Pons (tissue), 1 donor: ENCODE measurements at places on chromosomes 3 and 15.

- no peak for DNase-seq
These were observed 337.5 kb downstream of the GAP43 start for GRCh38 chr3:115960799-115961198.

- no peak for DNase-seq
These were observed 546.5 kb downstream of the EDEM1 start for GRCh38 chr3:5733995-5734394.

DNA sequence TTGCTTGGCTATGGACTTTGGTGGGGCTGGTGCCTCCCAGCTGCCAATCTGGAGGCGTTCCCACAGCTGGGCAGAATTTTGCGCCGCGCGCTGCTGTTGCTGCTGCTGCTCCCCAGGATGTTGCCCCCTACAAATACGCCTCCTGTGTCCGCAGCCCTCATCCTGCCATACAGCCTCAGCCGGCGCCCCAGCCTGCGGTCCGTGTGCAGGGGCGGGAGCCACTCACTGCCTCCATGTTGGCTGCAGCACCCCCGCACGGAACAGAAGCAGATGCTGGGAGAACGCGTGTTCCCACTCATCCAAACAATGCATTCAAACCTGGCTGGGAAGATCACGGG is 197.7 kb upstream of the MCTP2 start:
- no peak for DNase-seq

DNA sequence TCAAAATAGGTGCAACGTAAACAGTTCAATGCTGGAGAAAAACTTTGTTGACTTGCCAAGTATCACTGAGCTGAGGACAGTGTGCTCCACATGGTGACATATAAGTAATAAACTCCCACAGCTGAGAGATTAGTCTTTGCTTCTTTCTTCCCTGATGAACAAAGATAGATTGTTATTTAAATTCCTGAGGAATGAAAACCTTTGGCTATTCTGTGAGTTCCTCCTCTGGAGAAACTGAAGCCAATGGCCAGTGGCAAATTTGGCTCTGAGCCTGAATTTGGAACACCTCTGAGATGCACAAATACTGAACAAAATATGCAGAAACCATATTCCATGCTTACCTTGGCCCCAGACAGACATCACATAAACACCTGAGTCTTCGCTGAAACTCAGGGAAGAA is 63.3 kb downstream of the RPL22L1 start:
- DNase-seq: no peak

GRCh38 chr15:89444241-89445225 is 51.9 kb downstream of the RHCG start:
- DNase-seq: no peak

DNA sequence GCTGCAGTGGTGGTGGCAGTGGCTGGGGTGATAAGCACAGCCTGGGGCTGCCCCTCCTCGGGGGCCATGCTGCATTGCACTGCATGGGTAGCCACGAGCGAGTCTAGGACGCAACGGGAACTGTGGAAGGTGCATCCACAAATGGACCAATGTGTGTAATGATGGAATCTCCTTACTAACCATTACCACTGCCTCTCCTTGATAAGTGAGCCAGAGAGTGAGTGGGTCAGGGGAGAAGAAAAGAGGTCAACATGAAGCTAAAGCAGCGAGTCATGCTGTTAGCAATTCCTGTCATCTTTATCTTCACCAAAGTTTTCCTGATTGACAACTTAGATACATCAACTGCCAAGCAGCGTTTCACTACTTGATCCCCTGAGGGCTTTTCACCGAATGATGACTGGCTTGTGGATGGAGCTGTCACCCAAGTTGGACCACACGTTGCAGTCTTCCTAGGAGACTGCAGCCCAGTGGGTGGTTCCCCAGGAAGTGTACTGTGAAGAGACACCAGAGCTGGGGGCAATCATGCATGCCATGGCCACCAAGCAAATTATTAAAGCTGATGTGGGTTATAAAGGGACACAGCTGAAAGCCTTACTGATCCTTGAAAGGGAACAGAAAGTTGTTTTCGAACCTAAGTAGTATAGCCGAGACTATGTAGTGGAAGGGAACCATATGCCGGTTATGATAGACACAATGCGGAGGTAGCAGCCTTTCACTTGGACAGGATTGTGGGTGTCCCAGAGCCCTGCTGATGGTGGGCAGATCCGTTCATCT is 20.6 kb downstream of the SAMD7 start:
- no peak for DNase-seq

DNA sequence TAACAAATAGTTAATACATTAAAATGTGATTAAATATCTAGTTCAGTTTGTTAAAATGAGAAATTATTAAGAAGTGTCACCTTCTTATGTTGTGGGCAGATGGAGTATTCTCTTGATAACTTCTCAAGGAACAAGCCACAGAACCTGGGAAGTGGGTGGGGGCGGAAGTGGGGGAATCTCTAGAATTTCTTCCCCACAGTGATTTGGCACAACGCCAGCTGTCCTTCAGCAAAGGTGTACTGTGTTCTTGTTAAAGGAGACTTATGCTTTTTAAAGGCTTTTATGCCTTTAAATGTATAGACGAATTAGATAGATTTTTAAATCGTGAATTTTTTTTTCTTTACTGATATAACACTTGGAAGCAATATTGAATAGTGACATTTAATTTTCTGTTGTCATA is 42.4 kb downstream of the SEC22A start:
- DNase-seq: no peak

DNA sequence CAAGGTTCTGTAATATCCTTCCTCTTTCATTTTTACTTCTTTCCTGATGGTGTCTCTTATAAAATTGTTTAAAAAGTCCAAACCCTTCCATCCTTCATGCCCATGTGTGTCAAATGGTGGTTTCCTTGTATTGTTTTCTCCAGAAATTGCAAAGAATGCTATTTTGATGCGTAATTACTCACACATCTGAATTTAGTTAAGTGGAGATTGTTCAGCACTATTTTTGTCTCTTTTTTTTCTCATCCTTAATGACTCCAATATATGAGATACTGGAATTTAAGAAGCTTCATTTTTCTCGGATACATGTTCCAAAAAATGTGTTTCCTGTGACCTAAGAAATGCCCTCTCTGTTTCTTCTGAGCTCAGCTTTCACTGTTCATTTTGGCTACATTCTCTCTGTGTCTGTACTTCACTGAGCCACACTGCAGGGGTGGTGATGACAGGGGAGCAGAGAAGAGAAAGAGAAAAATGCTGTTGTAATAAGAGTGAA is 799.8 kb downstream of the DIPK2A start:
- peak; percentile 40 for DNase-seq

GRCh38 chr15:39204031-39204430 is 376.8 kb upstream of the THBS1 start:
- DNase-seq: no peak

GRCh38 chr3:50164984-50165909 is 10.1 kb downstream of the SEMA3F start:
- DNase-seq: peak; percentile 24

DNA sequence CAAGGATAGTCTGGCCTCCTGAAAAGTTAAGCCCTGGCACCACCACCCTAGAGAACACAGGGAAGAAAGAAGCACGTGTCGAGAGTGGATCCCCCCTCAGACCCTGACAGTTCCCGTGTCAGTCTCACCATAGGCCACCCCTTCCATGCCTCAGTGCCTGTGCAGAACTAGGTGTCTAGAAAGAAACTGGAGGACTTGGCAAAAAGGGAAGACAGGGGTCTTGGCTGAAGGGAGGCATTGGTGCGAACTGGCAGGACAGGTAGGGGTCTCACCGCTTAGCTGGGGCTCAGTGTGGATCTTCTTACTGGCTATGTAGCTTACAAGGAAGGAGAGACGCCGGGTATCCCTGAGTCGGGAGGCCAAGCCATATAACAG is 518 bp downstream of the QARS1 start:
- DNase-seq: no peak

DNA sequence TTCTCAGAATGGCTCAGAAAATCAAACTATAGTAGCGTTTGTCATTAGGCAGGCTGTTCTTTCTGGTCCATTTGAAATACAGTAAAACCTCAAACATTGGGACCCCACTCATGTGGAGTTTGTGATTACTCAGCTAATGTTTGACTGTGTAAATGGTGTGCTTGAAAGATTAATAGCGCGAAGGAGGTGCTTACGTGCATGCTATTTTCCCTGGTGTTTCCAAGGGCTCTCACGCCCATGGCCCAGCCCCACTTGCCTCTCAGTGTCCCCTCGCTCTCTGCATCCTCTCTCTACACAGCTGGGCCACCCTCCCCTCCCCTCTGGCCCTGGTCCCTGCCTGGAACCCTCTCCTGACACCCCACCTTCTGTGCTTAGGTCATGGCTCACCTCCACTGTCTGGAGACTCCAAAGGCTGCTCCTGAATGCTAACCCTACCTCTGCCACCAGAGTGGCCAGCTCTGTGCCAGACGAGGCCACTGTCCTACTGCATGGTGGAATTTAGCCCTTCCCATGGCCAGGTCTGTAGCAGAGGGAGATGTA is 194.2 kb downstream of the PLCL2 start:
- DNase-seq: no peak

DNA sequence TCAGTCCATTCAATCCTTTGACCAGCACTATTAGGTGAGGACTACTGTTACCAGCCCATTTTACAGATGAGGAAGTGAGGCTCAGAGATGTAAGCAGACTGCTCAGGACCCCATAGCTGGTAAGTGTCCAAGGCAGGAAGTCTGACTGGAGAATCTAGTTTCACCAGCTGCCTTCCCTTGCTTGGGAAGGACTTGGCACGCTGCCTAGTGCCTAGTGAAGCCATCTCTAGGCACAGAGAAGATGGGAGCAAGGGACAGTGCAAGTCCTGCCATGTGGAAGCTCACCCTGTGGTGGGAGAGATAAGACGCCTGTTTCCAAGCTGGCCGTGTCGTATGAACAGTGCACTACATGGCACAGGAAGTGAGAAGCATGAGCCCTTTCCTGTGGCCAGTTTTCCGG is 111.8 kb upstream of the TMC3 start:
- no peak for DNase-seq

- DNase-seq: no peak
These were observed 70.1 kb upstream of the GLCE start for GRCh38 chr15:69090197-69090948.

GRCh38 chr3:22996920-22997571 is 206.1 kb upstream of the UBE2E2 start:
- DNase-seq: no peak

DNA sequence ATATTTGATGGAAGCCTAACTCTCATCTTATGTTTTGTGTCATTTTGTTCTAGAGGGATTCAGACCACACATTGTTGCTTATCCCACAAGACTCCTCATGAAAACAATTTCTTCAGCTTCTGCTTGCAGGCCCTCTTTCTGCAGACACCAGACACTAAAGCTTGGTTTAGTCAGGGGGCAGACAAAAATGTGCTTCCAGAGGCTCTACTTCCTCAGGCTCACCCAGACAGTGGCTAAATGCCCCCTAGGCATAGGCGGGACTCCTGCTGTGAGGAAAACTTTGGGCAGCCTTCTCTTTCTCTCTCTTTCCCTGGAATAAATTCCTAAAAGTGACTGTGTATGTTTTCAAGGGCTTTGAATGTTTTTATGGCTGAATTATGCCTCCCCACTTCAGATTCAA is 435.4 kb upstream of the ATP11B start:
- no peak for DNase-seq

DNA sequence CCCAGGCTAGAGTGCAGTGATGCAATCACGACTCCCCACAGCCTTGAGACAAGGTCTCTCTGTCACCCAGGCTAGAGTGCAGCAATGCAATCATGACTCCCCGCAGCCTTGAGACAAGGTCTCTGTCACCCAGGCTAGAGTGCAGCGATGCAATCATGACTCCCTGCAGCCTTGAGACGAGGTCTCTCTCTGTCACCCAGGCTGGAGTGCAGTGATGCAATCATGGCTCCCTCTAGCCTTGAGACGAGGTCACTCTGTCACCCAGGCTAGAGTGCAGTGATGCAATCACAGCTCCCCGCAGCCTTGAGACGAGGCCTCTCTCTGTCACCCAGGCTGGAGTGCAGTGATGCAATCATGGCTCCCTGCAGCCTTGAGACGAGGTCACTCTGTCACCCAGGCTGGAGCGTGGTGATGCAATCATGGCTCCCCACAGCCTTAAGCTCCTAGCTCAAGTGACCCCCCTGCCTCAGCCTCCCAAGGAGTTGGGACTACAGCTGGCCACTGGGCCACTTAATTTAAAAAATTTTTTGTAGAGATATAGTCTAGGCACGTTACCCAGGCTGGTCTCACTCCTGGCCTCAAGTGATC is 26.1 kb downstream of the TFRC start:
- DNase-seq: no peak

- no peak for DNase-seq
These were observed 82.2 kb downstream of the SRGAP3 start for GRCh38 chr3:9167222-9167621.

- no peak for DNase-seq
These were observed 272.3 kb upstream of the NECTIN3 start for GRCh38 chr3:110799271-110799670.
